ENCODE measurements at places on chromosomes 3 and 15.

GRCh38 chr15:88792342-88793282 lies 10.6 kb upstream of the ACAN start:
- DNase-seq: peak; percentile 72

DNA sequence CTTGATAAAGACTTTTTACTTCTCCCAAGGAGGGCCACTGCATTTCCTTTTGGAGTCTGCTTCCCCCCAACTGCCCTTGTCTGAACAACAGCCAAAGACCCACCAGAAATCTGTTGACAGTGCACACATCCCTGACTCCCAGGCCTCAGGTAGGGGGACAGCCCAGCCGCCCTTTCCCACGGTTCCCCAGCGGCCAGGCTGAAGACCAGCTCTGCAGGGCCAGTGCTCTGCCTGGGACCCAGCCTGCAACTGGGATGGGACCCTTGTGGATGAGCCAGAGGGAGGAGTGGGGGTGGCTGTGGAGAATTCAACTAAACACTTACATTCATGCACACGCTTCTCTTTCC lies 8.1 kb upstream of the PRR23E start:
- no peak for DNase-seq

GRCh38 chr3:120559242-120560061 lies 36.7 kb upstream of the NDUFB4 start:
- peak; percentile 52 for DNase-seq

DNA sequence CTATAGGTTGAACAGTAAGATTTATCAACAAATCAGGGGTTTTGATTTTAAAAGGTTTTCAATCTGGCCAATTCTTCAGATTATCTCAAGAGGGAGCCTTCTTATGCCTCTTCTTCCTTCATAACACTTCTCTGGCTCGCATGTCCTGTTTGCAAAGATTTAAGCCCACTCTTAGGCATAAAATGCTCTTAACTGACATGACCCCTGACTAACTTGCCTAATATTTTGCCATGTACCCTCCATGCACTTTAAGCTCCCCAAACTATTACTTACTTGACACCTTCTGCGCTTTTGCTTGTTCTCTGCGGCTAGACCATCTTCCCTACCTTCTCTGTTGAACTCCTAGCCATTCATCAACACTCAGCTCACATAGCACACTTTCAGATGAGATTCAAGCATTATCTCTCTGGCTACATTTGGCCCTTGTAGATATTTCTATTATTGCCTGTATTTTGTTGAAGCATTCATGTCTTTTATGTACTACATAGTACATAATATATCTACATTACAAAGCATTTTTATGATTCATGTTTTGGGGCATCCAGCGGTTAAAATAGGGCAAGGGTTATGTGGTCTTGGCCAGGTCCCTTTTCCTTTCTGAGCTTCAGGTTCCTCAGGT lies 1.0 kb upstream of the ARIH1 start:
- DNase-seq: no peak

DNA sequence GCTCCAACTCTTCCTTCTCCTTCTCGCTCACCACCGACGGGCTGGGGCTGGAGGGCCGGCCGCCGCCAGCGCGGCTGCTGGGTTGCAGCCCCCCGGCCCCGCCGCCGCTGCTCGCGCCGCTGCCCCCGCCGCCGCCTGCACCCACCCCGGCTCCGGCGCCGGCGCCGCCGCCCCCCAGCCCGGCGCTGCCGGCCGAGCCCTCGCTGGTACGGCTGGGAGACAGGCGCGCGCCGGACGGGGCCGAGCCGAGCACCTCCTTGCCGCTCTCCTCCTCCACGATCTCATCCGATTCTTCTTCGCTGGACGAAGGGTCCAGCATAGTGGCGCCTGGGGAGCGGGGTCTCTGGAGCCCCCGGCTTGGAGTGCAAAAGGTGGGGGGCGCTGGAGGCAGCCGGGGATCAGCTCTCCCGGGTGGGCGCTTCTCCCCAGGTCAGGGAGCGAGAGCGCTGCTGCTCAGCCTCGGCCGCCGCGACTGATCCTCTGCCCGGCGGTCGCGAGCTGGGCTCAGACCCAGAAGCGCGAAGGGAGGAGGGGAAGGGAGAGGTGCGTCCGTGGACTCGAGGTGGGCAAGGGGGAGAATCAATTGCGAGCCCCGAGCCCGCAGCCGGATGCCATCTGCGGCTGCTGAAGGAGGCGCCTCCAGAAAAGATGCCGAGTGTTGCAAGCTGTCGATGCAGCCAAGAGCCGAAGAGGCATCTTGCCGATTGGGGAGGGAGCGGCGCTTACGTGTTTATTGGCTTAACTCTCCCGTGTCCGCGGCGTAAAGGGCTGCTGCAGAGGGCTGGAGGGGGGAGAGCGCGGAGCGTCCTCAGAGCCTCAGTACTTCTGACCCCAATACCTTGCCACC lies at the start of gene CADPS:
TSS of gene CADPS (minus strand) at position 706 of the 847 bp plus-strand sequence. CDS start at position 319, 387 bp downstream.
- no peak for DNase-seq

GRCh38 chr3:147651107-147651778 lies 242.1 kb downstream of the ZIC1 start:
- DNase-seq: no peak

GRCh38 chr3:100106094-100106493 lies 8.2 kb downstream of the FILIP1L start:
- DNase-seq: no peak

GRCh38 chr3:46301122-46301835 lies 52.6 kb upstream of the CCR2 start:
- no peak for DNase-seq

DNA sequence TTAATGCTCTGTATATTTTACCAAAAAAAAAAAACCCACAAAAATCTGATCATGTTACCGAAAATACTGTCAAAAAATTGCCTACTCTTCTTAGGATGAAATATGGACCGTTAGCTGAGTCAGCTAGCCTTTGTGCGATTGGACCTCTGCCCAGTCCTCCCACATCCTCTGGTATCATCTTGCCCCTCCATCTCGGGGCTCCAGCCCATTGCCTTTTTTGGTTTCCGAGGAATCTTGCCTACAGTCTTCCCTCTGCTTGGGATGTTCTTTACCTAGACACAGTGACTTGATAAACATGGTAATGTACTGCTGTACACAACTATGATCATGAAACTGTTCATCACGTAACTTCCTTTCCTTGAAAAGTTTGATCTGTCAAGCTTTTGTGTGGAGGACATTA lies 371.4 kb downstream of the SV2B start:
- DNase-seq: peak; percentile 61

- DNase-seq: no peak
Measured at GRCh38 chr3:45506084-45506483, 88.5 kb upstream of the LIMD1 start.

GRCh38 chr3:13902648-13903238 lies 22.9 kb upstream of the WNT7A start:
- no peak for DNase-seq

- DNase-seq: no peak
Measured at GRCh38 chr3:142624341-142625152, 28.4 kb downstream of the PLS1 start.

- DNase-seq: no peak
Measured at GRCh38 chr3:8491271-8492144, 10.1 kb upstream of the LMCD1 start.

- DNase-seq: no peak
Measured at GRCh38 chr3:127867986-127868385, 45.7 kb upstream of the MGLL start.

DNA sequence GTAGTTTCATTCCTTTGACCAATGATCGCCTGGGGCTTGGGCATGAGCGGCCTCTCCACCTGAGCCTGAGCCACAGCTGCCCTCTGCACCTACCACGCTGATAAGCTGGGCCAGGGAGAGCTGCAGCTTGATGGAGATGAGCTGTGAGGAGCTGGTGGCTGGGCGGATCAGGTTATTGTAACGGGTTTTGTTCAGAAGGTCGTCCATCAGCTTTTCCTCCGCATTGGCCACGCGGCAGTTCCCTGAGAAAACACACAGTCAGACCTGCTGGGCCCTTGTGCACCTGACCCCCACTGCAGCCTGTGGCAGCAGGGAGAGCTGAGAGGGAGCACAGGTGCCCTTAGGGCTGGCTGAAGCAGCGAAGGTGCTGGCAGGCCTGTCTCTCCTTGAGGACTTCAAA lies 5.7 kb downstream of the CHRNB4 start:
- no peak for DNase-seq

DNA sequence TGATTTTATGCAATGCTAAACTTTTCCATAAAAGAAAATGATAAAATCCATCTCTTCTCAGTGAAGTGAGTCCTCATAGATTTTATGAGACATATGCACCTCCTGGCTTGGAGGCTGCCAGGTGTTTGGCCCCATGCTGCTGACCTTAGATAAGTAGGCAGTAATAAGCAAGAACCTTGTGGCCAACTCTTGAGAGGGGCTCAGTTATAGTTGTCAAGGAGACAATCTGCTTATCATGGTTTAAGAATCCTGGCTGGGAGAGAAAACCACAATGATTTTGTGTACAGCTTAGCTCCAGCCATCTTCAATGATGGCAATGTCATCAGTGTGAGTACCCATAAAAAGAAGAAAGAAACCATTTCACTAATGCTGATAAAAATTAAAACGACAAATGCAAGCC lies 252.1 kb downstream of the CPNE4 start:
- no peak for DNase-seq

DNA sequence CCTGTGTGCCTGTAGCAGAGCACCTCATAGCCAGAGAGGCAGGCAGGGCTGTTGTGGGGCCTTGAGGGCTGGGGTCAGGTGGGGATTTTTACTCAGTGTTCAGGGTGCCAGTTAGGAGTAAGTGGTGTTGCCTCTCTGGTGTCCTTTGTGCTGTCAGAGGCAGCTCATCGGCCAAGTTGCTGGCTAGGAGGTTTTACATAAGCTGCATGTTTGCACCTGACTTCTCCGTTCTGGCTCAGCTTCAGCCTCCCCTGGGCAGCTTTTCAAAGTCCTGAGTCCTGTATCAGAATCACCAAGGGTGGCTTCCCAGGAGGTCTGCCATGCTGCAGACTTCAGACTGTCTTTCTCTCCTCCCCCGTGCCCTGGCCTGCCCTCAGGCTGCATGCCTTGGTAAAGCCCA lies 242.6 kb upstream of the TPM1 start:
- DNase-seq: no peak

DNA sequence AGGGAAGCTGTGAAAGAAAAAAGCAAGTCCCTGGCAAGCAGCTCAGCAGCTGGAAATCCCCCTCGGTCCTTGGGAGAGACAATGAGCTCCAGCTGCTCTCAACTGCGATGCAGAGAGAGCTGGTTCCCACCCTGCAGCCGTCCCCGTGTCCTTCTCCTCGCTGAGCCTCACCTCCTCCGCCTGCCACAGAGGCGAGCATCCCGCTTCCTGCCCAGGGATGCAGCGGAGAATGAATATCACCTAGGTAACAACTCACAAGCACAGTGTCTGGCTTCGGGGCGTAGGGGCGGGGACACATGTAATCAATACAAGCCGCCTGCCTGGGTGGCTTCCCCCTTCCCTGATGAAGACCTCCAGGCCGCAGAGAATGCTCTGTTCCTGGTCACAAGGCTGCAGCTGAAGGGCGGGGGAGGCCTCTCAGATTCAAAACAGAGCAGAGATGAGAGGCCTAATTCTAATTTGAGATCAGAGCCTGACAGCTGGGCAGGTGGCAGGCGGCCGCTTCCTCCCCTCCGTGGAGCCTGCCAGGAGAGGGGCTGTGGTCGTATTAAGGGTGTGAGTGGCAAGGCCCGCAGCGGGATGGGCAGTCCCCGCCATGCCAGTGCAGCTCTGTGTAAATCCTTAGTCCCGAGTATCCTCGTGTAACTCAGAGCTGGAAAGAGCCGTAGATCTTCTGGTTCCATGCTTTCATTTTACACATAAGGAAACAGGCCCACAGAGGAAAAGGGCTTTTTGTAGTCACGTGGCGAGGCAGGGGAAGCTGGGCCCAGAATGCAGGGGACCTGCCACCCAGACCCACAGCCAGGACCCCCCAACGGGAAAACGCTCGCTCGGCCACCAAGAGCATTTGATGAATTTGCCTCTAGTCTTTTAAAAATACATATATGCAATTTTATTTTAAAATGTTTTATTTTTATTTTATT lies 24.3 kb downstream of the ZDHHC19 start:
- no peak for DNase-seq

DNA sequence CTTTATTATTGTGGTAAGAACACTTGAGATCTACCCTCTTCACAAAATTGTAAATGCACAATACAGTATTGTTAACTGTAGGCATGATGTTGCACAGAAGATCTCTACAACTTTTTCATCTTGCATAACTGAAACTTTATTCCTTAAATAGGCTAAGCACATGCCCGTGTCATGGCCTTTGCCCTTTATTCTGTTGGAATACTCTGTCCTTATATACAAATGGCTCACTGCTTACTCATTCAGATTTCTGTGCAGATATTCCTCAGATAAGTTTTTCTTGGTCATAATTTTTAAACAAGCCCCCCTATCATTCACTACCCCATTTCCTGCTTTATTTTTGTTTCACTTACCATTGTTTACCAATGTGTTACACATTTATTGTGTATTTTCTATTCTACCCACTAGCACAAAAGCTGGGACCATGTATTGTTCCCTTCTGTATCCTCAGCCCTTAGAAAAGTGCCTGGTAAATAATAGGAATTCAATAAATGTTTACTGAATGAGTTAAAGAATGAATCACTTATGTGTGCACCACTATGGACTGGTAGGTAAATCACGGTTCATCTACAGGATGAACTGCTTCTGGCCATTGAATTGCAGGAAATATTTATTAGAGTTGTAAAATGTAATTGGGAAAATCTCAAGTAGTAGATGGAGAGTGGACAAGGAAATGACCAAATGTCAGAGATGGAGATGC lies 151.0 kb downstream of the CPNE4 start:
- DNase-seq: no peak

- DNase-seq: no peak
Measured at GRCh38 chr15:69104050-69104750, 56.2 kb upstream of the GLCE start.

DNA sequence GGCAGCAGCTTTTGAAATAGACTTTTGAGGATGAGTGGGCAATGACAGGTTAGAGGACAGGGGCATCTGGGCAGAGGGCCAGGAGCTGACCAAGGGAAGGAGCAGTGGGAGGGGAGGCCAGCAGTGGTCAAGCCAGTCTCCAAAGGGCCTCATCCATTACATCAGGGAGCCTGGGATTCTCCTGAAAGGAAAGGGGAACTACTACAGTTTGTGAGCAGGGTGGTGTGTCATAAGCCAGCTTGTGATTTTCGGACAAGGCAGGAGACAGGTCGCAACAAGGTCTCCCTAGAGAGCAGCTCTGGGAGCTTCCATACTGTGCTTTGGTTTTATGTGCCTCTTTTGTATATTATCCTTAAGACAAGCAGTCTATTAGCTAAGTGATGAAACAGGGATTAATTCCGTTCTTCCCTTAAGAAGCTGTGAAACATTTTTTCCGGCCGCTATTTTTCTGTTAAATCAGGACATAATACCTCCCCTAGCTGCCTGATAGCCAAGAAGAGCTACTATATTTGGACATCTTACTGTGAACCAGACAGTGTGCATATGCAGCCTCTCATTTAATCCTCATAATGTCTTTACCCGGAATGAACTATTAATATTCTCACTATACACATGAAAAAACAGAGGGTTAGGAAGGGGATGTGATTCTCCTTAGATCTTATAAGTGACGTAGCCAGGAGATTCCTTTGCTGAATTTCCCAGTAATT lies 46.4 kb downstream of the C2CD4B start:
- DNase-seq: no peak

DNA sequence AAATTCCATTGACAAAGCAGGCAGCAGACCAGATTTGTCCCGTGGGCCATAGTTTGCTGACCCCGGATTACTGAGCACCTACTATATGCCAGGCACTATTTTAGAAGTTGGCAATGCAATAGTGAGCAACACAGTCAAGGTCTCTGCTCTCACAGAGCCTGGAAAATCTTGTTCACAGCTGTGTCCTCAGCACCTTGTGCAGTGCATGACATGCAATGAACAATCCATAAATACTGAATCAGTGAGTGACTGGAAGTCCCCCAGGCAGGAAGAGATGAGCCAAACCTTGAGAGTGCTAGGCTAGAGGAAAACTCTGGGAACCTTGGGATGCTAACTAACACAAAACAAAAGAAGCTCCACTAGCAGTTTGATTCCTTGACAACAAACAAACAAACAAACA lies 14.4 kb downstream of the TM4SF1 start:
- DNase-seq: no peak
